ENCODE measurements at places on chromosomes 16 and 17. TPM values are rescaled to one million over a fixed set of nuclear protein-coding genes. Genes with fewer than 3 reads are reported as not detected.

The CMTM2 gene
- total RNA-seq: not detected

The C17orf58 gene
- total RNA-seq: 11.7 TPM

The ATXN2L gene
- total RNA-seq: 66.5 TPM

The HOXB2 gene
- 7.5 TPM for total RNA-seq

The TMEM238L gene
- total RNA-seq: not detected

The SLC25A10 gene
- total RNA-seq: 5.5 TPM

The STH gene
- not detected for total RNA-seq

The SDR42E2 gene
- total RNA-seq: not detected

The RDM1 gene
- total RNA-seq: not detected

The IGFBP4 gene
- 295 TPM for total RNA-seq

The CTRB1 gene
- total RNA-seq: not detected

The BTBD17 gene
- not detected for total RNA-seq

The EIF3C gene
- total RNA-seq: 230 TPM

The PRR29 gene
- total RNA-seq: 0.20 TPM

The CDYL2 gene
- total RNA-seq: 11.8 TPM

The SLC16A6 gene
- 0.17 TPM for total RNA-seq

The CDH5 gene
- total RNA-seq: 3.6 TPM

The SHBG gene
- 0.53 TPM for total RNA-seq

The PTX4 gene
- 0.20 TPM for total RNA-seq

The LGALS9 gene
- 1.1 TPM for total RNA-seq

The LITAFD gene
- not detected for total RNA-seq

The MMP25 gene
- not detected for total RNA-seq

The NUPR1 gene
- total RNA-seq: 25.6 TPM

The LAT gene
- total RNA-seq: 0.78 TPM

The CCL23 gene
- total RNA-seq: not detected

The TMEM92 gene
- 0.07 TPM for total RNA-seq

The KCNH6 gene
- not detected for total RNA-seq
